Liver (tissue), 10 donors: ENCODE measurements at places on chromosomes 11 and 22. TPM values are rescaled to one million over a fixed set of nuclear protein-coding genes. Genes with fewer than 3 reads are reported as not detected.

GRCh38 chr11:117045196-117045595 is 53.0 kb downstream of the SIK3 start:
- H3K4me1 ChIP-seq, result peaks cover 27% of the 10 kb centered on the region
- peak overlapping the region; percentile 29 for H3K4me3 ChIP-seq
- H3K27me3 ChIP-seq, result no peaks in the 10 kb centered on the region
- peak overlapping the region; percentile 30 for H3K27ac ChIP-seq

- peaks cover 3% of the 10 kb centered on the region for H3K4me1 ChIP-seq
- H3K36me3 ChIP-seq, result no peaks in the 10 kb centered on the region
- peak overlapping the region; percentile 55 for H3K4me3 ChIP-seq
- peak; percentile 66 for DNase-seq
- peak overlapping the region; percentile 87 for H3K27ac ChIP-seq
- no peaks in the 10 kb centered on the region for H3K27me3 ChIP-seq
Measured at GRCh38 chr22:38180841-38181452, 683 bp downstream of the PLA2G6 start.

KCNQ1 gene
- total RNA-seq, result 1.3 TPM

DNA sequence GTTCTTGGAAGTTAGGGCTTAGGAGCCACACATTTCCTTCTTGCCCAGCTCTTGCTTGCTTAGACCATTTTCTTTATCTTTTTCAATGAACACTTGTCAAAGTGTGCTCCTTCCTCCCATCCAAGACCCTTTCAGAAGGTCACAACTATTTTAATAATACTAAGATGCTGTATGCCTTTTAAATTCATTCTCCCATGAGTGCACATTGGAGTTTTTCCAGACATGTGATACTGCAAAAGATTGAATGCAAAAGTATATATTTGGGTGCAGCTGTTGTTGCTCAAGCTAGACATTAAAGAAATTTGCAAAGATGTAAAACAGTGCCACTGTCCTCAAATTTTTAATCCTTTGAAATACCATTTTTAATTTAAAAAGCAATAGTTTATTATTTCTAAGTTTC is 69.3 kb upstream of the TNRC6B start:
- no peak overlapping the region for H3K4me3 ChIP-seq
- no peaks in the 10 kb centered on the region for H3K36me3 ChIP-seq
- H3K4me1 ChIP-seq, result no peaks in the 10 kb centered on the region
- no peaks in the 10 kb centered on the region for H3K27me3 ChIP-seq

MYRF gene
- total RNA-seq, result 3.5 TPM

P2RX3 gene
- total RNA-seq, result 0.28 TPM

DNA sequence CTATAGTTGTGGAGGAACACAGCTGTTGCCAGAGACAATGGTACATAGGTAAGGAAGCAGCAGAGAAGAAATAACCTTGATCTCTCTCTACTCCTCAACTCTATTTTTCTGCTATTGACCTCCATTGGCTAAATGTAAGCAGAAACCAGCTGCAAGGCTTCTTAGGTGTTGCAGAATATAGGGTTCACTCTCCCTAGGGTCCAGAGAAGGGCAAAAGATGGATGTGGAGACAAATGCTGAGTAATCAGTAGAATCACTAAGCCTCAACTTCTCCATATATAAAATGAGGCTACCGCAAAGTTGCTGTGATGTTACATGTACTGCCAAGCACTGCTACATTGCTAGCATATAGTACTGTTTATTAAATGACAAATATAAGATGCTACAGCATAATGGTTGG is 120.6 kb downstream of the PDE3B start:
- H3K4me1 ChIP-seq, result no peaks in the 10 kb centered on the region
- no peaks in the 10 kb centered on the region for H3K27me3 ChIP-seq
- DNase-seq, result no peak
- no peaks in the 10 kb centered on the region for H3K36me3 ChIP-seq

SYT8 gene
- total RNA-seq, result 0.17 TPM

- no peaks in the 10 kb centered on the region for H3K27me3 ChIP-seq
- DNase-seq, result peak; percentile 29
- peak overlapping the region; percentile 9 for H3K27ac ChIP-seq
Measured at GRCh38 chr11:117874910-117875381, 1.5 kb downstream of the FXYD6 start.

- H3K36me3 ChIP-seq, result no peaks in the 10 kb centered on the region
- H3K27me3 ChIP-seq, result no peaks in the 10 kb centered on the region
- H3K27ac ChIP-seq, result no peak overlapping the region
- DNase-seq, result peak; percentile 37
- H3K4me3 ChIP-seq, result no peak overlapping the region
- no peaks in the 10 kb centered on the region for H3K4me1 ChIP-seq
Measured at GRCh38 chr11:34044664-34045485, 6.7 kb upstream of the CAPRIN1 start.

GRCh38 chr11:73972620-73973449 is 9.8 kb downstream of the UCP2 start:
- no peak for DNase-seq
- H3K27me3 ChIP-seq, result no peaks in the 10 kb centered on the region
- peaks cover 4% of the 10 kb centered on the region for H3K36me3 ChIP-seq
- H3K4me1 ChIP-seq, result no peaks in the 10 kb centered on the region
- no peak overlapping the region for H3K4me3 ChIP-seq

DNA sequence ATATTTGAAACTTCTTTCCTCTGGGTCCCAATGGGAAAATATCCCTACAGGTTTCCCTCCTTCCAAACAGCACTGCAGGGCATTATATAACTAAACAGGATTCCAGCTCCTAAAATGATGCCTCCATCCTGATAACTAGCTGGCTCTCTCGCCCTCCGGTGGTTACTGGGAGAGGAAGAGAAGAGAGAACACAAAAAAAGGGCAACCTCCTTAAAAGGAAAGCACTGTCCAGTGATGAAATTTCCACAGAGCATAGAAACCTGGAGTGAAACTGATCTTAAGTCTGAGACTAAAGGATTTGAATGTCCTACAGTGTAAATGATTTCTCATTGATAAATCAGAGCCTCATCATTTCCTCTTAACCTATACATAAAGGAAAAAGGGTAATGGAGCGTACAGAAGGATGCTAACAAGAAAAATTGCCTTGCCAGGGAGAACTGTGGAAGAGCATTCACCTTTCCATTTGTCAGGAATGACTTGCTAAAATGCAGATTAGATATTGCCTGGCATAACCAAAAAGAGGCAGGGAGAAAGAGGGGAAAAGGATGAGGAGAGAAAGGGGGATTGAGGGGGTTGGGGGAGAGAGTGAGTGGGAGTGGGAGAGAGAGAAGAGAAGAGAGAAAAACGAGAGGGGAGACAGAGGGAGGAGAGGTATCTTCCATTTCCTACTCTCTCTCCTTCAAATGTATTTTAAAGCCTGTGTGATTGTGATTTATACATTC is 121.3 kb downstream of the APOL5 start:
- H3K27me3 ChIP-seq, result no peaks in the 10 kb centered on the region
- H3K36me3 ChIP-seq, result no peaks in the 10 kb centered on the region
- no peak for DNase-seq
- peaks cover 36% of the 10 kb centered on the region for H3K4me1 ChIP-seq
- H3K4me3 ChIP-seq, result no peak overlapping the region
- peak overlapping the region; percentile 28 for H3K27ac ChIP-seq

DNA sequence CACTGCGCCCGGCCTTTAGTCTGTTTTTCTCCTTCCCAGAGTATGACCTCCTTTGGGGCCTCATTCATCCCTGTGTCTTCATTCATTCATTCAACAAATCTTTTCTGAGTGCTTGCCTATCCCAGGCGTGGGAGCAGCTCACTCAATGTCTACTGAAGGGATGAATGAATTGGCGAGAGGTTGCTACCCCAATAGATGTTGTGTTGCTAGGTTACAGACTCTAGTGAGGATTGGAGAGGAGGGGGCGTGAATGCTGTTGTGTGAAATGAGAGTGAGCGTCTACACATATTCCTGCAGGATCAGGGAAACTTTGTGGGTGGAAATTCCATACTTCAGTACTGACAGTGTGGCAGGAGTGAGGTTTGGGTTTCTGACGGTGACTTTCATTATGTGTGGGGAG is 55.5 kb upstream of the EP300 start:
- H3K36me3 ChIP-seq, result no peaks in the 10 kb centered on the region
- no peaks in the 10 kb centered on the region for H3K4me1 ChIP-seq

DNA sequence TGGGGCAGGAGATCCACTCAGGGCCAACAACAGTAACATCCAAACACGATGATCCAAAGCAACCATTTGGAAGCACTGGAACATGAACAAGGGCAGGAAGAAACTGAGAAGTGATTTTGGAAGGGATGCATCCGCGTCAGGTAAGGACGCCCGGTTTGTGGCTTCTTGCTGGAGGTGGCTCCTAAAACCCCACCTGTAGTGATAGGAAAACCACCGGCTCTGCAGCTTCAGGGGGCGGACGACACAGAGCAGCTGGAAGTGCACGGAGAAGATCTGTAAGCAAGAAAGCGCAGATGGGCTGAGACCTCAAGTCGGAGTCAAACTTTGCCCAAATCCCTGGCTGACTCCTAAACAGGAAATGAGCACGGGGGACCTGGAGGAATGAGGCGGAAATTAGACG is 1066.1 kb downstream of the BRD1 start:
- no peak overlapping the region for H3K27ac ChIP-seq
- H3K36me3 ChIP-seq, result no peaks in the 10 kb centered on the region
- H3K4me3 ChIP-seq, result no peak overlapping the region
